Stimulated activated CD8-positive, alpha-beta memory T cell treated with anti-CD3 and anti-CD28 coated beads, Interleukin-15, amount 100 ng/mL, for 24 hours (primary cell): ENCODE measurements at places on chromosomes 16 and 17.

DNA sequence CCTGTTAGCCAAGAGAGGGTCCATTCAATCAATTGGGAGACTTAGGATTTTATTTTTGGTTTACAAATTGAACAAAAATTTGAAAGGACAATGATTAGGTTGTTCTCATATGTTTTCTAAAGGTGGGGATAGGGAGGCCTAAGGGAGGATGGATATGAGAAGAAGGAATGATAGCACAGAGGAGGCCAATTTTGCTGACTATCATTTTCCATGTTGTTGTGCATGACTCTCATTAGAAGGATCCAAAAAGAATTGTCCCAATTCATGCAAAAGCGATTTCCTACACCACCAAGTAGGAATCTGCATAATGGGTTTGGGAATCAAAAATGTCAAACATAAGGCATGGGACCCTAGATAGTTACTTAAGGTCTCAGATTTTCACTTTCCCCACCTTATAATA, 524.8 kb downstream of the KIF2B start:
- DNase-seq: no peak

DNA sequence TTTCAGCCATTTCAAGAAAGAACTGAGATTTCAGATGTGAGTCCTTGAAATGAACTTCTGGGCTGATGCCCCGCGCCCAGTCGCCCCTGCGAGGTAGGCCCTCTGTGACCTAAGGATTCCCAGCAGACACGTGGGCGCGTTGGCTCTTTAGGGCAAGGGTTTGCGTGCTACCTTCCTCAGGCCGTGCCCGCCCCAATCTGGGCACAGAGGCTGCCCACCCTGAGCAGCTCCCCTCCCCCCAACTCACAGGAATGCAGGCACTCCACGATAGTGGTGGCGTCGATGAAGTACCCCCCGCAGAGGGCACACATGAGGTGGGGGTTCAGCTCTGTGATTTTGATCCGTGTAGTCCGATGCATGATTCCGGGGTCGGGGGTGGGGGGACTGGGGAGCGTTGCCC, 8.1 kb downstream of the PCGF2 start:
- no peak for DNase-seq

DNA sequence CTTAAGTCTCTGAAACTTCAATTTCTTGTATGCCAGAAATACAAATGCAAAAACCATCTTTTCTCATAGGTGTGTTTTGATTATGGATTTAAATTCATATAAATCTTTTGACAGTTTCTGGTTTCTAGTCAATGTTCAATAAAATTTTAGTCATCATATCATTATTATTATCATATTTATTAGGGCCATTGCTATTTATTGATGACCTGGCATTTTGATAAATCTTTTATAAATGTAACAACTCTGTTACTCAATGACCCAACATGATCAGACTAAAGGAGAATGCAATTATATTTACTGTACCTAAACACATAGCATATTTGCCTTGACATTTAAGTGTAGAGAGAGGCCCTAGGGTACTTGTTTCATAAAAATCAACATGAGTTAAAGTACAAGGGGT, 320.8 kb downstream of the CDH8 start:
- no peak for DNase-seq

- DNase-seq: no peak
These were observed 802.5 kb downstream of the CDH8 start for GRCh38 chr16:61233713-61234112.

- DNase-seq: no peak
These were observed 46.9 kb downstream of the CUEDC1 start for GRCh38 chr17:57908278-57908677.

- no peak for DNase-seq
These were observed 3.7 kb downstream of the ARHGAP27 start for GRCh38 chr17:45428931-45429338.

DNA sequence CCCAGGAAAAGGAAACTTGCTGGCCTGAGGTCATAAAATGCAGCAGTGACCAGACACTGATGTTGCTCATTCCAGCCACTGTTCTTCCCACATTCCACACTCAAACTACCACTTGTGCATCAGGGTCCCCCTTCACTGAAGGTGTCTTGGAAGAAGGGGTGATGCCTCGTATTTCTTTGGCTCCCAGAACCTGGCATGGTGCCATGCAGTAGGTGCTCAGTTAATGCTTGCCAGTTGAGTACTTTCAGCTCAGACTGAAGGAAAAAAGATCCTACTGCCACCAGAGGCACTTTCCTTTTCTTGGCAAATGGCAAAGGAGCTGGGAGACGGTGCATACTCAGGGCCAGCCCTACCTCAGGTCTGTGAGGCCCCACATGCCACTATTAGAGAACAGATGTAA, 73.5 kb downstream of the TEX14 start:
- no peak for DNase-seq

- DNase-seq: no peak
These were observed 520.8 kb downstream of the WWOX start for GRCh38 chr16:78620291-78620690.

DNA sequence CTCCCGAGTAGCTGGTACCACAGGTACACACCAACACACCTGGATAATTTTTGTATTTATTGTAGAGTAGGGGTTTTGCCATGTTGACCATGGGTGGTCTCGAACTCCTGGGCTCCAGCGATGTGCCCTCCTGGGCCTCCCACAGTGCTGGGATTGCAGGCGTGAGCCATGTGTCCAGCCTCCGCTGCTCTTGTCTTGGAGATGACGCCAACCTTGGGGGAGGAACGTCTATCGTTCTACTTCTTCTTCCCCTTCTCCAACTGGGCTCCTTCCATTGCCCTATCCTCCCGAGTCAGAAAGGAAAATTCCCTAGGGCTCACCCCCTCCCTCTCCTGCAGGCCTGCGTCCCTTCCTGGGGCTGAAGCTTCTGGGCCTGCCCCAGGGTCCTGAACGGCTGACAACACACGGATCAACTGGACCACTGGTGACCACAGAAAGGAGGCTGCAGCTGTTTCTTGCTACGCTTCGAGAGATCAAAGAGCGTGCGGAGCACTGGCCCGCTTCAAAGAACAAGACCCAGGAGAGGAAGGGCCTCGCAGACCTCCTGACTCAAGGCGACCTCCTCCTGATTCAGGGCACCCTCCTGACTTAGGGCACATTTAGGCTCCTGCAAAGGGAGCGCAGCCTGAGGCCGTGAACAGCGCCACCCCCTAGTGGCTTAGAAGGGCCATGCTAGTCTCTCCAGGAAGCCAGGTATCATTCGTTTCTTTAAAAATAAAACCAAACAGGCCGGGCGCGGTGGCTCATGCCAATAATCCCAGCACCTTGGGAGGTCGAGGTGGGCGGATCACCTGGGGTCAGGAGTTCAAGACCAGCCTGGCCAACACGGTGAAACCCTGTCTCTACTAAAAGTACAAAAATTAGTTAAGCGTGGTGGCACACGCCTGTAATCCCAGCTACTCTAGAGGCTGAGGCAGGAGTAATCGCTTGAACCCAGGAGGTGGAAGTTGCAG, 48.5 kb upstream of the HELZ start:
- peak; percentile 15 for DNase-seq

GRCh38 chr17:2500446-2500845, 11.2 kb downstream of the METTL16 start:
- DNase-seq: no peak

GRCh38 chr17:70271672-70272071, 102.3 kb downstream of the KCNJ2 start:
- DNase-seq: no peak
